ENCODE measurements at places on chromosomes 16 and 17.
A peak's percentile ranks its signal among the peaks of the same experiment; 100 is the strongest.

DNA sequence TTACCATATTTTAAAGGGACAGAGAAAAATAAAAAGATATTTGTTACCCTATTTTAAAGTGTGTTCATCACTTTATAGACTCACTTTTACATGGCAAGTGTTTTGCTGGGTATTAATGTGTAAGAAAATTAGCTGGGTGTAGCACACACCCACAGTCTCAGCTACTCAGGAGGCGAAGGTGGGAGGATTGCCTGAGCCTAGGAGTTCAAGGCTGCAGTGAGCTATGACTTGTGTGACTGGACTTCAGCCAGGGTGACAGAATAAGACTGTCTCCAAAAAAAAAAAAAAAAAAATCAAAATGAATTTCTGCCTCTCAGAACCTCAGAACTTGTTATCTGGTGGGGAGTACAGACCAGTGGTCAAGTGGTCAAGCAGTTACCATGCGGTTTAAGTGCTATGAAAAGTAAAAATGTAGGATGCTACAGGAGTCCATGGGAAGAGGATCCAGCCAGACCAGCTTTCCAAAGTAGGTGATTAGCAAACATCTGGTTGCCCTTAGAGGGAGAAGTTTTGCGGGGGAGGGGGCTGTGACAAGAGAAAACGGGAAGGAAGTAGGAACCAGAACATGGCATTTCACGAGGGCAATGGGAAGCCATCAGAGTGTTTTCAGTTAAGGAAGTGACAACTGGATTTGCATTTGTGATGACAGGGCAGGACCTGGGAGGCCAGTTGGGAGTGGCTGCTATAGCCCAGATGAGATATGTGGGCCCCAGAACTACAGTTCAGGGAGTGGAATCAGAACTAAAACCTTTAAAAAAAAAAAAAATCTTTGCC, 13.9 kb downstream of the CNEP1R1 start:
- no peak for DNase-seq

DNA sequence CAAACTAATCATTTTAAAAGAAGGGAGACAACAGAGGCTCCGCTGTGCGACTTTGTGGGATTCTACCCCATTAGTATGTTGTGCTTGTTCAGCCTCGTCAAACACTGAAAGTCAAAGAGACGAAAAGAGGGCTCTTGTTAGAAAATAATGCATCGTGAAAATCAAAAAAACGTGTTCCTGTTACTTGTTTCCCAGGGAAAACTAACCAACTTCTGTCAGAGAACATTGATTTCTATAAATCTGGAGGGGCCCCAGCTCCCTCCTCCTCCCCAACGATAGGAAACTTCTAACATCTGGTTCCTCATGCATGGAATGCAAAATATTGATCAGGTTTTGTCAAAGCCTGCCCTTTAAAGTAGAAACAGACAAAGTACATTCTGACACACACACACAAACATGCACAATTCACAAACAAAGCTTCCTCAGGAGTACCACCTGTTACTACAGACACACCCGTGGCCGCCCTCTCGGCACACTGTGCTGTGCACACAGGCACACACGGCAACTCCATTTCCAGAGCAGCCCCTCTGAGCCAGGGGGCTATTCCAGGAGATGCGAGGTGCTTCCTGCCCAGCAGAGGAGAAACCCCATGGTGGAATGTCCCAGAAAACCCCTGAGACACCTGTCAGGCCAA, 151.3 kb downstream of the ZFHX3 start:
- DNase-seq: no peak

GRCh38 chr17:2701161-2701995, 10.2 kb downstream of the CLUH start:
- no peak for DNase-seq

DNA sequence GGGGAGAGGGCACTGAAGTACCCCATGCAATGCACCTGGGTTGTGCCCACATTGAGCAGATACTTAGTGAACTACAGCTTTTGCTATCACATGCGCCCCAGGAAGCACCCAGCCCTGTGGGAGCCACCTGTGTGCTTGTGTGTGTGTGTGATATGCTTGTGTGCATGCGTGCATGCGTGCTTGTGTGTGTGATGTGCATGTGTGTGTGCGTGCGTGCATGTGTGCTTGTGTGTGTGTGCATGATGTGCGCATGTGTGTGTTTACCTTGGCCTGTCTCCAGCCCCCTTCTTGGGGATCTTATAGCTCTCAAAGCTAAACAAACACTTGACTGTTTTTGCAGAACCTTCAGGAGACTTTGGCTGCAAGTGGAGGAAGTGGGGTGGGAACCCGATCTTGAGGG, 841 bp downstream of the C16orf89 start:
- no peak for DNase-seq

GRCh38 chr17:4833941-4834680, 971 bp downstream of the MINK1 start:
- DNase-seq: no peak

- DNase-seq: no peak
These were observed 56.9 kb downstream of the TIMM22 start for GRCh38 chr17:1053661-1054360.

GRCh38 chr16:27406511-27407128, 4.6 kb downstream of the IL21R start:
- DNase-seq: no peak

GRCh38 chr16:23678430-23679273, at the start of gene PLK1:
PLK1 (plus strand) TSS chr16:23678889; CDS start chr16:23678933, 44 bp downstream.
- DNase-seq: peak; percentile 53

GRCh38 chr16:85046472-85046916, 18.9 kb downstream of the KIAA0513 start:
- no peak for DNase-seq

DNA sequence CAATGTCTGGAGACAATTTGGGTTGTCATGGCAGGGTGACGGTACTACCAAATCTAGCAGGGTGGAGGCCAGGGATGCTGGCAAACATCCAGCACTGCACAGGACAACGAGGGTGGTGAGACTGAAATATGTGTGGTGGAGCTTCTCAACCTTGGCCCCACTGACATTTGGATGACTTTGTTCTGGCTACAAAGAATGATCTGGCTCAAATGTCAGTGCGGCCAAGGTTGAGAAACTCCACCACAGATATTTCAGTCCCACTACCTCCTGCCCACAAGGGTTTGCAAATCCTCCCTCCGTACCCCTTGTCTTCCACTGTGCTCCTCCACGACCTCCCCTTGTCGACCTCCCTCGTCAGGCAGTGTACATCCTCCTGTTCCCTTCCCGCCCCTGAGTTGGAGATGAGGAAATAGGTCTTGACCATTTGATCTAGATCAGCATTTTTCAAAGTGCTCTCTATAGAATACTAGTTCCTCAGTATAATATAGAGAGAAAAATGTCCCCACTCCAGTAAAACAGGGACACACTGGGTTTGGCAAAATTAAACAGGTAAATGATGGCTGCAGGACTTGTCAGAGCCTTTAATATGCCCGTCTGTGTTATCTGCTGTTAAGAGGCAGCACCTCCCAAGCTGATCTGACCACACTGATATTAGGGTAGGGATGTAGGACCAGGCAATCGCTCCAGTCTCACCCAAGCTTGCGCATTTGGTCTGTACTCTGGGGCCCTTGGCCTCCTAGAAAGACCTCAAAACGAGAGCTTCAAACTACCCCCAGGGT, 6.8 kb downstream of the OSGIN1 start:
- DNase-seq: no peak

GRCh38 chr16:63223851-63224250, 1187.6 kb upstream of the CDH8 start:
- no peak for DNase-seq

- no peak for DNase-seq
These were observed 27.1 kb downstream of the MMD start for GRCh38 chr17:55394357-55395021.

GRCh38 chr16:82585675-82586074, 41.1 kb upstream of the CDH13 start:
- DNase-seq: no peak

DNA sequence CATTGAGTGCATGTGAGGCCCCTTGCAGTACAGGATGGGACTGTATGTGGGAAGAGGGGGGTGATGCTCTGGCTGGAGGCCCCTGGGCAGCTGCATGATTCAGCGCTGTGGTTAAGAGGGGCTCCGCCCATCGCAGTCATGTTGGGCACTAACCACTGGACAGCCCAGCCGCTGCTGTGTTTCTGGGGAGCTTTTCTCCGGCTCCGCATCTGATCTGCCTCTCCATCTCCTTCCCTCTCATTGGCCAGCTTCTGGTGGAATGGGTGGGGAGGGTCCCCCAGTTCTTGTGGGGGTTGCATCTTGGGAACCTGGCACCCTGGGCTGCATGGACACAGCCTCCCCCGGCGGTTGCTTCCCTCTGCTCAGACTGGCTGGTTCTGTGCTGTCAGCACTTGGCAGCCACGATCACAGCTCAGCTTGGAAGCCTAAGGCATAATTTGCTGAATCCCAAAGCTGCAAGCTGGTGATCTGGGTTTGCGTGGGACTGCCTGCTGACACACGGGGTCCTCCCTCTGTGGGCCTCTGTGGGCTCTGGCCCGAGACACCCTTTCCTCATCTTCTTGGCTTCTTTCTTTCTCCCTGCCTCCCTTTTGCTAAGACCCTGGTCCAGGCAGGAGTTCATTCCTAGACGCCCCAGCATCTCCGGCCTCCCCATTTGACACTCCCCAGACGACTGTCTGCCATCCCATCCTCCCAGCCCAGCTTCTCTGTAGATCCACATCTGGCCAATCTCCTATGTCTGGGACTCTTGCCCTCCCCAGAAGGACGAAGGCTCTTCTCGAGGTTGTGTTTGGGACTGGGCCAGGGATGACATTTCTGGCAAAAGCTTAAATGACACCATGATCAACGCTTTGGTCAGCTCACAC, 168.3 kb downstream of the SEC14L1 start:
- no peak for DNase-seq

DNA sequence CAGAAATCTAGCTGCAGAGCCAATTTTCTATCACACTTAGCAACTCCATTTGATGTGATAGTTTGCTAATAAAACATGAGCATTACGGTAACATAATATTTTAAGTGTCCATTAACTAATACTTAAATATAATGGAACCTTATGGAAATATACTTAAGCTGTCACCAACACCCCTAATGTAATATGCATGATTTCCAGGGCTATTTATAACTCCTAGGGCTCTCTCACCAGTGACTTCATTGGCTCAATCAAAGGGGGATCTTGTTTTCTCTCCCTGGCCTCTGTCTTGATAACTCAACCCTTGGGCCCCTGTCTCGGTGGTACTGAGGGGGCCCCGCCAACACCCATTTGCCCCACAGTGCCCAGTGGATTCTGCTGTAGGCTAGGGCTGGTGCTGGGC, 170.4 kb downstream of the SALL1 start:
- DNase-seq: no peak

DNA sequence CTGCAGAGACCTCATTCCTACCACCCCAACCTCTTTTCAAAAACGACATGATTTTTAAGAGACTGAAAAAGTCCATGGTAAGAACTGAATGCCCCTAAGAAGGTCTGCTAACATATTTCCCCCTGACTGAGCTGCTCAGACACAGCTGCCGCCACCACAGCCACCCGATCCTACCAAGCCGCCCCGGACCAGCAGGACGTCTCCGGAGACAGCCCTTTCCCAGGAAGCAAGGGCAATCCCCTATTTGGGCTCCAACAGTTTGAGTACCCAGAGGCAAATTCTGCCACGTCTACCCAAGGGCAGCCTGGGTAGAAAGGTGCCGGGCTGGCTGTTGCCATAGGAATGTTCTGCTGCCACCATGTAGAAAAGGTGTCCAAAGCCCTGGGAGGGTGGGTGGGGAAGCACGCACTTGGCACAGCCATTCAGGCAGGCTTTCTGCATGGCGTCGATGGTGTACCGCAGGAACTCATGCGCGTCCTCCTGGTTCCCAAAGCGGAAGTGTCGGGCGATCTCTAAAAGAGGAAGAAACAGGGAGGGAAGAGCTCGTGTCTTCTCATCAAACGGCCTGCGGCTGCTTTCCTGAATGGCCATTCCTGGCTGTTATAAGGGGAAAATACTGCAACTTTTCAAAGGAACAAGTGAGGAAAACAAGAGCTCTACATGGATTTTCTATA, 13.6 kb downstream of the USP36 start:
- DNase-seq: no peak
